Osteoblast (primary cell): ENCODE measurements at places on chromosomes 13 and 19. TPM values are rescaled to one million over a fixed set of nuclear protein-coding genes. Genes with fewer than 3 reads are reported as not detected.

DNA sequence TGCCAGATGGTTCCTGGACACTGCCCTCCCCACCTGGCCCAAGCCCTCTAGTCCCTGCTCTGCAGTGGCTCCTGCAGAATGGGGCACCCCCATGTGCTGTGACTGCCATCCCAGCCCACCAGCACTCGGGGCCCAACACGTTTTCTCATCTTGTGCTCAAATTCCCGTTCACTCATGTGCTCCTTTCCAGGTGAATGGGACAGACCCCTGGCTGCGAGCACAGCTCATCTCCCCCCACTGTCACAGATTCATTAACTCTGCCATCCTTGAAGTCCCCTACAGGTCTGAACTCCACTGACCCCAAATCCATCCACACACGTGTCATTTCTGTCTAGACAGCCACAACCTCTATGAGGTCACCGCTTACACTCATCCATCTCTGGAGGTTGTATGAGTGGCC is 23.6 kb downstream of the TUBA3C start:
- DNase-seq: no peak

HPN gene
- total RNA-seq: under 0.01 and 0.29 TPM in 2 replicates

DNA sequence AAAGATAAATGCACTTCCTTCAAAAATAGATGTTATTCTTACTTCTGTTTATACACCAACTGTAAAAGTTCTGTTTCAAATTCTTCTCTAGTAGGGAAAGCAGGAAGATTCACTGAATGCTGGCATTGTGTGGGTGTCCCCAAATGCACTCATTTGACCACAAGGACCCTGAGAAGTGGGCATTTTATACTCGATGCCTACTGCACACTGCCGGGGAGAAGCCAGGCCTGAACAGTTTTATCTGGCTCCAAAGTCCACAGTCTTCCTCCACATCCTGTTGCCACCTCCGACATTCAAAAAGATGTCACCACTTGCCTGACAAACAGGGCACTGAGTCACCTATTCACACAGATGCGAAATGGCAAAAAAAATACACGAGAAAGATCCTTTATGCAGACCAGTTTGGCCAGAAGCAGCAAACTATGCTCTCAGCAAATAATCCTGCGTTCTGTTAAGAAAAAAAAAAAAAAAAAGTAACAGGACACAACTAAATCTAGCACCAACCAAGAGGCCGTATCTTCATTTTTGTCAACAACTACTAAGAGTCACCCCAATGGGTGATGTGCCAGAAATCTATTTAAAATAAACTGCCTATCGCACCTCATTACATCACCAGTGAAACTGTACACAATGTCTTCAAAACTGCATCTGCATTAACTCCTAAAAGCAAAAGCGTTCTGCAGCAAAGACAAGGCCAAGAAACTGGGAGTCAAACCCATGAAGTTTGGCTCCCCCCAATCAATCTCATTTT is 6.2 kb downstream of the ZC3H4 start:
- DNase-seq: no peak

- DNase-seq: no peak
These were observed 139.6 kb downstream of the STOML3 start for GRCh38 chr13:38850868-38851626.

GRCh38 chr19:4539693-4540581 is at the start of gene LRG1:
Gene LRG1, minus strand, starts transcription at chr19:4540036. Its CDS starts 23 bp downstream, at chr19:4540013.
- no peak for DNase-seq

DNA sequence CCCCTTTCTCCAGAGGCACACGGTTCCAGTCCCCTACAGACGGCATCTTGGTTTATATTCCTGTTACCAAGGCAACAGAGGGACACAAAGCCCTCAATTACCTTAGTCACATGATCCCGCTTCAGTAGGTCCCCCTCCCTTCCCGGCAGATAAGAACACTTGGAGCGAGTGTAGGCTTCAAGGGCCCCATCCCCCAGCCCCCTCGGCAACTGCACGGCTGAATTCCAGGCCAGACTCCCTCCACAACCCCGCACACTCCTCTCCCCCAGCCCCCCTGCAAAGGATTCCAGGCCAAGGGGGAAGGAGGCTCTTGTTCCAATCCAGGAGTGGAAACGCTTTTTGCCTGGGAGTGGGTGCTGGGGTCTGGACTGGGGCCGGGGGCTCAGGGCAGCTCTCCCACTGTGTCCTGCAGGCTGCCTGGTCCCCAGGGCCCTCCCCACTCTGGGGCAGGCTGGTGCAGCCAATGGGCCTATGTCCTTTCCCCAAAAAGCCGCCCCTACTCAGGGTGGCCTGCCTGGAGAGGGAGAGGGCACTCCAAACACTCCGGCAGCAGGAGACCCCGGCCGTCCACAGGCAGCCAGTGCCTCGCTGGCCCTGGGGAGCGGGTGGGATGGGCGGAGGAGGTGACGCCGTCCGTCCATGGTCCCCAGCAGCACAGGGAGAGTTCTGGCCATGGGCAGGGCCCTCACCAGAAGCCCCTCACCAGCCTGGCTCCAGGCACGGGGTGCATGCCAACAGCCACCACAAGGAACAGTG is 62.6 kb downstream of the MLLT1 start:
- DNase-seq: peak; percentile 81

DNA sequence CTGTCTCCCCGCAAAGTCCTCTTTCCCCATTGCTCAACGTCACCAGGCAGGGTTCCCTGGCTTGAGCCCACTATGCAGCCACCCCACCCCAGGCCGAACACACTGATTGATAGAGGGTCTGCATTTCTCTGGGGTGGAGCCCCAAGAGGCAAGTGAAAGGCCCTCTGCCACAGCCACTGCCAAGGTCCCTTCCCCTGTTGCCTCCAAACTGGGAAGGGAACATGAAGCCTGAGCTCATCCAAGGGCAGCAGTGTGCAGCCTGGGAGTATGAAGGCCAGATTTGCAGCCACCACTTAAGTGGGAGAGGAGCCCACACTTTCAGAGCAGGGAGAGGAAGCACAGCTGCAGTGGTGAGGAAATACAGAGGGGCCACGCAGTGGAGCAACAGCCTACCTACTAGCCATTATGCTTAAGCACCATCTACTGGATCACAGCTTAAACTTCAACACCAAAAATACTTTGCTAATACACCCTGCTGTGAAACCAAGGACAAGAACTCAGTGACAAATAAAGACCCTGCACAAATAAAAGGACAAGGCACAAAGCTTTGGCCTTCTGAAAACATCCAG is 48.6 kb downstream of the UBL3 start:
- no peak for DNase-seq

DNA sequence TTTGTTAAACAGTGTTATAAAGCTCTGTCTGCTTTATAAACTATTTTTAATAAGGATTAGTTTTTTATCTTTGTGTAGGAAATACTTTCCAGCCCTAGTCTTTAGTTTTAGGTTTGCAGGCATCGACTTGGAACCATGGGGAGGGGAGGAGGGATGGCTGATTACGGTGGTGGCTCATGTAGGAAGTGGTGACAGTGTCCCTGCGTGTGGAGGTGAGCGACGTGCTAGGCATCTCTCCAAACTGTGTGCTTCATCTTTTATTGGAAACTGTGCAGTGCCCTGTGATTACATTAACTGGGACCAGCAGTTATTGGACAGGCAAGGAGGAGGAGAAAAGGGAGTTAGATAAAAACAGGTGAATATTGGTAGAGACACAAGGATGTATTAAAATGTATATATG is 203.8 kb downstream of the ATP8A2 start:
- DNase-seq: no peak

- peak; percentile 95 for DNase-seq
These were observed 697 bp upstream of the DGKH start for GRCh38 chr13:42047561-42048341.

- no peak for DNase-seq
These were observed 151.2 kb downstream of the DIAPH3 start for GRCh38 chr13:60012488-60012887.

FFAR2 gene
- not detected in 2 replicates for total RNA-seq

DNA sequence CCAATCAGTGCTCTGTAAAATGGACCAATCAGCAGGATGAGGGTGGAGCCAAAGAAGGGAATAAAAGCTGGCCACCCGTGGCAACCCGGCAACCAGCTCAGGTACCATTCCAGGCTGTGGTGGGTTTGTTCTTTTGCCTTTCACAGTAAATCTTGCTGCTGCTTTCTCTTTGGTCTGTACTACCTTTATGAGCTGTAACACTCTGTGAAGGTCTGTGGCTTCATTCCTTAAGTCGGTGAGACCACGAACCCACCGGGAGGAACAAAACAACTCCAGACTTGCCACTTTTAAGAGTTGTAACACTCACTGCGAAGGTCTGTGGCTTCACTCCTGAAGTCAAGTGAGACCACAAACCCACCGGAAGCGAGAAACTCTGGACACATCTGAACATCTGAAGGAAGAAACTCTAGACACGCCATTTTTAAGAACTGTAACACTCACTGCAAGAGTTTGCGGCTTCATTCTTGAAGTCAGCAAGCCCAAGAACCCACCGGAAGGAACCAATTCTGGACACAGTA is 16.5 kb upstream of the SPACA6 start:
- DNase-seq: no peak

GRCh38 chr19:18435842-18436670 is 1.9 kb downstream of the ISYNA1 start:
- DNase-seq: peak; percentile 88

DNA sequence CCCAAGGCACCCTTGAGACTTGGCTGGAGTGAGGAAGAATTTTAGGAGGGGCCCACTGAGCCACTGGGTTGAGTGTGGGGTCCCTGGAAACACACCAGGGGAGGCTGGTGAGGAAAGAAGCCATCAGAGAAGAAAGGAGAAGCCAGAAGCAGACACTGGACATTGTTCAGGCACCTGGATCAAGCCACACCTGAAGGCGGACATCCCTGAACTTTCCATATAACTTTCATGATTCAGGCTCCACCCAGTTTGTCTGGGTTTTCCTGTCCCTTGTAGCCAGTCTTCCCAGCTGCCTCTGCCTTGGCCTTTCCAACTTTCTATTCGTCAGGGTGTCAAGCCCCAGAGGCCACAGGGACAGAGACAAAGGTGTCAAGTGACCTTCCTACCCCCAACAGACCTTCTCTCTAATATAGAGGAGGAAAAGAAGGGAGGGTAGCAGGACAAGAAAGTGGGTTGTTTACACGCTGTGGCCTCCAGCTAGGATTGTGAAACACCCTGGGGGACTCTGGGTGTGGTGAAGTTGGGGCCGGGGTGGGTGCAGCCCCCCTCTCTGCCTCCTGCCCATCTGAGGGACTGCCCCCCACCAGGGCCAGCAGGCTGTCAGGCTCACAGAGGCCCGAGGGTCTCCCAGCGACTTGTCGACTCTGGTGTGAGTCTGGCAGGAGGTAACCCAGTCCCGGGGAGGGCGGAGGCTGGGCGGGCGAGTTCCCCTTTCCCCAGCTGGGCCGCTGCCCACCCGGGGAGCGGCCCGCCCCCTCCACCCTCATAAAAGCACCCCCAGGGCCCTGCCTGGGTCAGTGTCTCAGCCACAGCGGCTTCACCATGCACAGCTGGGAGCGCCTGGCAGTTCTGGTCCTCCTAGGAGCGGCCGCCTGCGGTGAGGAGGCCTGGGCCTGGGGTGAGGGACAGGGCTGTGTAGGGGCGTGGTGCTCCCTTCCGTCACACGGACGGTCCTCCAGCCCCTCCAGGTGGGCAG is at the start of gene CFD:
Gene CFD (plus strand): TSS at position 797 of the 976 bp plus-strand sequence. CDS start 26 bp downstream, at position 823.
- peak; percentile 95 for DNase-seq

DNA sequence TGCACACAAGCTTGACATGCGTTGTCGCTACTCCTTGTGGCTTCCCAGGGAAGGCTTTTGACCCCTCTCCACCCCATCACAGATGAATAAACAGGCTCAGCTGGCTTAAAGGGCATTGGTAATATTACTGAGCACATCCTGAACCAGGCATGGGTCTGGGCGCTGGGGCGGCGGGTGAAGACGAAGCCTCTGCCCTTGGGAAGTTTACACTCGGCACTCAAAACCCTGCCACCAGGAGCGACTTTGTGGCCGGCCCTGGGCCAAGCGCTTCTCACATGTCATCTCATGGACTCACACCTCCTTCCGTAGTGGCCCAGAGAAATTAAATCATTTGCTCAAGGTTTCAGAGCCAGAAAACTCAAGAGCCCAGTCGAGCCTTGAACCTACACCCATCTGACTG is 32.6 kb upstream of the ASF1B start:
- DNase-seq: peak; percentile 63

- no peak for DNase-seq
These were observed 43.8 kb downstream of the C13orf42 start for GRCh38 chr13:51067210-51067701.

DNA sequence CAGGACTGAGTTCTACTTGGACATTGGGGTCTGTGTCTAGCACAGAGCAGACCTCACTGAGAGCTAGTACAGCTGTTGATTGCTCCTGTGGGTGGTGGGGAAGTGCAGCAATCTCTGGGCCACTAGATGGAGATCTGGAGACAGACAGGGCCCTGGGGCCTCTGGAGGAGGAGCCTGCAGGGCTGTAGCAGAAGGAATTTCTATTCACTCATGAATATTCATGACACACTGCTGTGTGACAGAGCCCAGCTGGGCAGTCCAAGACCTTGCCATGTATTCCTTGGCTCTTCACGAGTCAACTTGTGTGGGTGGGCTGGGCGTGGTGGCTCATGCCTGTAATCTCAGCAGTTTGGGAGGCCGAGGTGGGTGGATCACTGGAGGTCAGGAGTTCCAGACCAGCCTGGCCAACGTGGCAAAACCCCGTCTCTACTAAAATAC is 37.5 kb downstream of the SUGP2 start:
- DNase-seq: peak; percentile 99

DNA sequence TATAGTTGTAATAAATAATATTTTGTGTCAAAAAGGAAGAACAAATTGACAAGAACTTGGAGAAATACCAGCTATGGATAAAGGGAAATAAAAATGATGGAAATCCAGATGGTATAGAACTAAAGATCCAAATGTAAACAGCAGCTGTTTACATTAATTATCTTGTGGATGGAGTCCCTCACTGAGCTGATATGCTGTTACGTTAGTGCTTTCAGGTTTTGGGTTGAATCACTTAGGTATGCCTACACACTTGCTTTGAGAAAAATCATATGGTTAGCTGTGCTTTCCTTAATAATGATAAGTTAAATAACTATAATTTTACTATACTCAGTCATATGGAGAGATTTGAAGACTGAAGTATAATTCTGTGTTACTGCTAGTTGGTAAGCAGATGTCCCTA is 27.7 kb downstream of the WASF3 start:
- no peak for DNase-seq

DNA sequence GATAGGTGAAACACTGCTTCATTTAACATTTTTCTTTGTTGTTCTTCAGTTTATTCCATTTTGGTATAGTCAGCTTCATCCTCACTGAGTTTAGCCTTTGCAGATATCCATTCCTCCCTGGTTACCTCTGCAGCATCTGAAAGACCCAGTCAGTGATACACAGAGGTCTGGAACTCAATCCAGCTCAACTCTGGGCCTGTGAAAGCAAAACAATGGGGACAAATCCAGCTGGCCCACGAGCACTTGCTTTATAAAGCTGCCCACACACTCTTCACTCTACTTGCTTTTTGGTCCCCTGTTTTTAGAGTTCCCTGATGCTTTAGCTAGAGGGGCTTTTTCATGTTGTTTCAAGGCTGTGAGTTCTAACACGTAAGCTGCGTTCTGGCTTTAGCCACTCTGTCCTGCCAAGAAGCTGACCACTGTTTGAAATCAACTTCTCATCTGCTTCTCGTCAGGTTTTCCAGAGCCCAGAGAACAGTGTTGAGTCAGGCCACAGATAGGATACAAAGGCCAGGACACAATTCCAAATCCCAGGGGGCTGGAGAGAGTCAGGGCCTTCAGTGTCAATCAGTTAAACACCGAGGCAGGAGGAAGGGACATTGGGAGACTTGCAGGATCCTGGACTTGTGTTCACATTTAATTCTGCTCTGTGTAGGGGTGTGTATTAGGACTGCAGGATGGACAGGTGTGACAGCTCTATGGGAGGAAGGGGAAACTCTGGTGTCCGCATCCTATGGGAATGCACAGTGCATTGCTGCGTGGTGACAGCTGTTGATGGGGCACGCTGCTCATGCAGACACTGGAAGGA is 83.5 kb upstream of the RNF113B start:
- no peak for DNase-seq
